ENCODE measurements at places on chromosomes 5 and 9.

DNA sequence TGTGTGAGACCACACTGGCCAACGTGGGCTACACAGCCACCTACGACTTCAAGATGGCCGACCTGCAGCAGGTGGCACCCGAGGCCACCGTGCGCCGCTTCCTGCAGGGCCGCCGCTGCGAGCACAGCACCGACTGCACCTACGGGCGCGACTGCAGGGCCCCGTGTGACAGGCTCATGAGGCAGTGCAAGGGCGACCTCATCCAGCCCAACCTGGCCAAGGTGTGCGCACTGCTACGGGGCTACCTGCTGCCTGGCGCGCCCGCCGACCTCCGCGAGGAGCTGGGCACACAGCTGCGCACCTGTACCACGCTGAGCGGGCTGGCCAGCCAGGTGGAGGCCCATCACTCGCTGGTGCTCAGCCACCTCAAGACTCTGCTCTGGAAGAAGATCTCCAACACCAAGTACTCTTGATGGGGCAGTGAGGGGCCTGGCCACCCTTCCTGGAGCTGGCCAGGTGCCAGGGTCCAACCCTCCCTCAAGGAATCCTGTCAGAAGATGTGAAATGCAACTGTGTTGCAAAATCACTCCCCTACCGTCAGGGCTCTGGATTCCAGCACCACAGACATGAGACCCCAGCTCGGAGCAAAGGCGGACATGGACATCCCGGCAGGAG, 11.1 kb downstream of the DIPK1B start:
- no peak for DNase-seq

- no peak for DNase-seq
These were observed 6.8 kb downstream of the IFNA8 start for GRCh38 chr9:21415493-21416267.

DNA sequence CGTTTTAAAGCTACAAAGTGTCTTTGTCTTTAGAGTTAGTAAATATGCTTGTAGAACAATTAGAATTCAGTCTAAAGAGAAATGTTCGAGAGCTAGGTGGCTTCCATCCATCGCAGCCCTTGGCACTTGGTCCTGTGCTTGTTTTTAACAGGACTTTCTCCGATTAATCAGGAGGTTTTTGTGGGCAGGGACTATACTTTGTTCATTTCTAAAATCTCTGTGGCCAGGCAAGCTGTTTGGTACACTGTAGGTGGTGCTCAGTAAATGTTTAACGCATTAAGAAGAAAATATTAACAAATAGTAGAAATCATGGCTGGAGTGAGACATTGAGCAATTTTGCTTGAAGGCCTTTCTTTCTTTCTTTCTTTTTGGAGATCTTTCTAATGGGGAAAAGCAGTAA, 20.8 kb downstream of the AGXT2 start:
- DNase-seq: no peak

DNA sequence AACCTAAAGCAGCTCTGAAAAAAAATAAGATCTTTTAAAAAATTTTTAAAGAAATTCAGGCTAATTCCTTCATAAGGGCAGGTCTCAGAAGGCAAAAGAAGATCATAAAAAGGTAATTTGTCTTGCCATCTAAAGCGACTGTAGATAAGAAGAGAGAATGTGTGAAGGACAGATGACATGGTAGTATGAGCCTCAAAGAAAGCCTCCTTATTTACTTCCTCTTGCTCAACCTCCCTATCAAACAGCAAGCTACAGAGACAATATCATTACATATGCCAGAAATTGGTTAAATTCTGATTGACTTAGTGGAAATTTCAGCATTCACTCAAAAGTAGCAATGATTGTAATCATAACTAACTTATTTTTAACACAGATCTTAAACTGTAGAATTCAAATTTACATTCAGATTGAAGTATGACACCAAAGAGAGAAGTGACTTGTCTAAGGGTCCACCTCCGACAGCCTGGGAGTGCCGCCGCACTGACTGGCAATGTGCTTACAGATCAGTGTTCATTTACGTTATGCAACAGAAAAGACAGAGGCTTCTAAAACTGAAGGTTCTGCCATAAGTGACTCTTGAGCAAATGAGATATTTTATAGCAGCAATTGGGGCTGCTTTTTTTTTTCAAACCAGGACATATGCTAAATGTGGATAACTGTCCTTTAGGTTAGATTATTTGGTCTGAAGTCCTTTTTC, 132.0 kb downstream of the CEMIP2 start:
- DNase-seq: no peak

- DNase-seq: no peak
These were observed 35.2 kb downstream of the ZNF366 start for GRCh38 chr5:72472031-72472430.
